Activated naive CD4-positive, alpha-beta T cell treated with anti-CD3 and anti-CD28 coated beads for 36 hours (primary cell): ENCODE measurements at places on chromosomes 3 and 15. TPM values are rescaled to one million over a fixed set of nuclear protein-coding genes. Genes with fewer than 3 reads are reported as not detected.

- DNase-seq, result no peak
These were observed 6.7 kb upstream of the TMPRSS7 start for GRCh38 chr3:112027826-112028225.

DNA sequence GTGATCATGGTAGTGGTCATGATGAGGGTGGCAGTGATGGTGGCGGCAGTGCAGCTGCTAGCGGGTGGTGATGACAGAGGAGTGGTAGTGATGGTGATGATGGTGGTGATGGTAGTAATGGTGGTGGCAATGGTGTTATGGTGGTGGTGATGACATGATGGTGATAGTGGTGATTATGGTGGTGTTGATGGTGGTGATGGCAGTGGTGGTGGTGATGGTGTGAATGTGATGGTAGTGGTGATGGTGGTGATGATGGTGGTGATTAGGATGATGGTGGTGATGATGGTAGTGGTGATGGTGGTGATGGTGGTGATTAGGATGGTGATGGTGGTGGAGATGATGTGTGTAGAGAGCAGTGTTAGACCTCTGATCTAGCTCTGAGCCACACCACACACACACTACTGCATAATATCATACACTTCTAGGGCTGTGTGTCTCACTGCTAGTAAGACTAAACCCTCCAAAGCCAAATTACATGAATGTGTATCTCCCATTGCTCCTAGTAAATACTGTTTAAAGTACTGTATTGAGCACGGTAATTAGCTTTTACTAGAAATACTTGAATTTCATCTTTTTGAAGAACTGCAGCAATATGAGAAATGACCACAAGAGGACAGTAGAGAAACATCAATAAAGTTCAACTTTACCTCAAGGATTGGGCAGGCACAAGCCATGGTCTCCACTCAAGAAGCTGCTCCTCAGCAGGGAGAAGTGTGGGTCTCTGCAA lies 28.8 kb downstream of the TMED3 start:
- no peak for DNase-seq

LRRC31 gene
- not detected for total RNA-seq

- no peak for DNase-seq
These were observed 257.9 kb downstream of the PDCD6IP start for GRCh38 chr3:34056181-34056910.

AADACL2 gene
- not detected for total RNA-seq

DNA sequence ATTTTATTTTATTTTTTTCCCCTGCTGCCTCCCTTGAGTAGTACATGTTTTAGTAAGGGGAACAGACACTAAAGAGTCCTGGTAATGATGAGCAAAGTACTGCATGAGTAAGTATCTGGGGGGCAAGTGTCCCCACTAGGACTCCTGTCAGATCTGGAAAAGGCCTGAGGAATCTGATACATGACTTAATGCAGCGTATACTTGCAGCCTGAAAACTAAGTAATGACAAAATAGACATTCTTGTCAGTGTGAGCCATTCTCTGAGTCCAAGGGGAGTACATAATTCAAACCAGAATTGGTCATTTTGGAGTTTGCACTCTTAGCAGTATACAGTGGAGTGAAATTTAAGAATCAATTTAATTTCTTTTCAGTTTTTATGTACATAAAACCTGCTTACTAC lies 27.5 kb downstream of the NXPE3 start:
- no peak for DNase-seq

- DNase-seq, result no peak
These were observed 176.3 kb upstream of the LMCD1 start for GRCh38 chr3:8325306-8325705.

GOLGA6B gene
- not detected for total RNA-seq

FGD5 gene
- total RNA-seq, result not detected

DNA sequence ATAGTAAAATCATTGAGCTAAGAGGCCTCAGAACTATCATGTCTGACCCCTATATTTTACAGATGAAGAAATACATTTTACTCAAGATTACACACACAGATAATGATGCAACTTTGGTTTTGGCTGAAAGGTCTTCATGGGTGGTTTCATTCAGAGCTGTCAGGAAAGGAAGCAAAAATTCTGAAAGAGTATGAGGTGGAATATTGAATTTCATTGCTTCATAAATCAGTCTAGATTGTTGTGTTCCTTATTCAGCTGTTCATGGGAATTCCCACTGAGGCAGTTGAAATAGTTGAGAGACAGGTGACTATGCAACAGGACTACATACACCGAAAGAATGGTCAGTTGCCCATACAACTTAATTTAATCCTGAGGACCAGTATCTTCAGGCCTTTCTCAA lies 39.4 kb downstream of the CD200 start:
- no peak for DNase-seq

DNA sequence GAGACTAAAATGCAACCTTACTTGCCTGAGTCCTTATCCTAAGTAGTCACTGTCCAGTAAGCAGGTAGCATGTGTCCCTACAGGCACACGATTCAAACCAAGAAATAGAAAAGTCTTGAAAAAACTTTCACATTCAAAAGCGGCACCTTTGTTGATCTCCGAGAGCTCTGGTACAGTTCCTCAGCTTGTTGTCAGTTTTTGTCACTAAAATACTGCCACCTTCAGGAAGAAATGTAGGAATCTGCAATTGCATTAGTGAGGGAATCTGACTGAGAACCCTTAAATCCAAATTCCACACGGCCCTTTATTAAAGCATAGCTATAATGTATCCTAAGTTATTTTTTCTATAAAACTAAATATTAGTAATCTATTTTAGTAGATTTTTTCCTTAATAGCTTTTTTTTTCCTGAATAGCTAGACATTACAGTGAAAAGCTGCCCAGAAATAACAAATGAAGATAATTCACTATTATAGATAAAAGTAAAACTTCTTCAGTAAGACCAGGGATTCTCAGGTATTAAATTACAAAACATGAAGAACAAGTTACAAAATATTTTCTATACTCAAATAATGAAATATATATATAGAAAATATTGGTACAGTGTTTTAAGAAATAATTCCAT lies 44.0 kb downstream of the CCDC54 start:
- DNase-seq, result peak; percentile 25

DNA sequence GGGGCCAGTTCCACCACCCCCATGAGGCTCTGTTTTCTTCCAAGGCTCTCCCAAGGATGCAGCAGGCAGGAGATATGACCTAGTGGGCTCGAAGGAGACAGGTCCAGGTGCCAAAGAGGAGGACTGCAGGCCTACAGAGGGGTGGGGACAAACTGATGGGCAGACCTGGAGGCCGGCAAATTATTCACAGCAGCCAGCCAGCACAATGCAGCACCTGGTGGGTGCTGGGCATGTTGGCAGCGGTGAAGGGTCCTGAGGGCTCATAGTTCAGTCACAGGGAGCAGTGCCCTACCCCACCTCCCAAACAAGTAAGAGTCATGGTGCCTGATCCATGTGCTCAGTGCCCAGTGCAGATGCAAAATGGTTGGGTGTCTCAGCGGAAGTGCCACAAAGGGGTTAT lies 171.7 kb downstream of the ABHD5 start:
- DNase-seq, result no peak

DNA sequence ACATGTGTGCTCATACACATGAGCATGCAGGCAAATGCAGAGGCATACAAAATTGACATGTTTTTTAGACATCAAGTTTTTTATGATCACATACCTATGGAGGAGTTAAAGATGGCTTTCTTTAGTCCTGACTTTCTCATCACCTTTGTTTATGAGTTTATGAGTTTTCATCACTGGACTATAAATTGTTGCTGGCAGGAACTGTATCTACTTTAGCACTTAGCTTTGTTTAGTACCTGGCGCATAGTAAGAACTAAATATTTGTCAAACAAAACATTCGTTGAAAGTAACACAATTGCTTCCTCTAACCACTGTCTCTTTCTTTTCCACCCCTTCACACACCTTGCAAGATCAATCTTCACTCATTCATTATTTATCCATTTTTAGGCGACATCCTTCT lies 182.6 kb downstream of the SUCNR1 start:
- no peak for DNase-seq
